ENCODE measurements at places on chromosomes 6 and 20.

DNA sequence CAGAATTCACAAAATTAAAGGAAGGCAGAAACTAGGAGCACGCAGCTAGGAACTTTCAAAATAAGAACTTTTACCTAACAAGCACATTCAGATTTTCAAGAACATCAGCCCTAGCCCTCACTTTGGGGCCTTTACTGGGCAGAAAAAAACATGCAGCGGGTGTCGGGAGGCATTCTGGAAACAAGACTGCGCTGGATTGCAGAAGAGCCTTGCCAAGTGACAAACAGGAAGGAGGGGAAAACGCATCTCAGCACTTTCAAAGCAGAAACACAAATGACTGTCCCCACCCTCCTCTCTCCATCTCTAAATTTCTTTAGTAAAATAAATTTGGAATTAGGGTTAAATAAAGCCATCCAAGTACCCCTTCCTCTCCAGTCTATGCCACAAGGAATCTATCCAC, 74.6 kb upstream of the RREB1 start:
- no peak for DNase-seq

DNA sequence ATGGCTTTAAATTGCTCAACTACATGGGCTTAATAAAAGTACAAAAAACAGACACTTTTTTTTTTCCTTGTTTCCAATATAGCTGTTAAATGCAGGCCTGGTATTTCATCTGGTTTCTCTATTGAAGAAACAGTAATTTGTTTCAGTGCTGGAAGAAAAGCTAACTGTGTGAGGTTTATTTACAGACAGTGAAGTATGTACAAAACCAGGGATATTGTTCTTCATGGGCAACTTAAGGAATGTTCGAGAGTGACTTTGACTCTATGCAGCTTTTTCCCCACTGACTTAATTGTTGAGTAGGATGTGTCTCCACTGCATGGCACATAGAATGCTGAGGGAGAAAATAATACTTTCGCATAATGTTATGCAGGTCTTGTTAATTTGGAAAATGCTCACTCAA, 31.0 kb upstream of the PRL start:
- DNase-seq = no peak

DNA sequence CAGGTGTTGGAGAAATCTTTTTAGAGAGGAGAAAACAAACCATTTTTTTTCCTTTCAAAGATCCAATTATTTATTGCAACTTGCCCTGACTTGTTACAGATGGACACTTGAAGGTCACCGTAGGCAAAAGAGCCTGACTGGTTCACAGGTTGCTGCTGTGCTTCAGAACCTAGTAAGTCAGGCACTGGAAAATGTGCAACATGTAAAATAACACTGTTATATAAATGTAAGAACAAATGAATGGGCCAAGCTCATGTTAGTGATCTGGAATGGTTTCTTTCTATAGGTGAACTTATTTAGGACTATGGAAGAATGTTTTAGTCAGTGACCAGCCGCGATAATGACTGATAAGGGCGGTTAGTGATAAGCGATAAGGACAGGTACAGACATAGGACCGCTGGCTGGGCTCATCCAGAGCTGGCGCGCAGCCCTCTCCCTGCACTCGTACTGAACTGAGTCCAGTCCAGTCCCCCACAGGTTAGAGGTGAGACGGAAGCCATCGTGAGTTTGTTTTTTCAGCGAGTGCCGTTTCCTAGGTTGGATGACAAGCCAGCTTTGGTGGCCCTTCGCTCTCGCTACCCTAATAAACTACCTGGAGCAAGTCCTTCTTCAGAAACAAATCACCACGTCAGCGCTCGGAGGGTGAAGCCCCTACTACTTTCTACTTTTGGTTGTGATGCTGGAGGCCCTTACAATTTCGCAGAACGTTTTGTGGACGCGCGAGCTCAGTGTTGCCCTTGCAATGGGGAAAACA, 94.4 kb upstream of the PRDM1 start:
- DNase-seq = peak; percentile 8

GRCh38 chr6:90940812-90941481, 354.1 kb upstream of the MAP3K7 start:
- DNase-seq = no peak

- DNase-seq = no peak
Observed at GRCh38 chr20:4573564-4574355, 147.9 kb upstream of the PRND start.

DNA sequence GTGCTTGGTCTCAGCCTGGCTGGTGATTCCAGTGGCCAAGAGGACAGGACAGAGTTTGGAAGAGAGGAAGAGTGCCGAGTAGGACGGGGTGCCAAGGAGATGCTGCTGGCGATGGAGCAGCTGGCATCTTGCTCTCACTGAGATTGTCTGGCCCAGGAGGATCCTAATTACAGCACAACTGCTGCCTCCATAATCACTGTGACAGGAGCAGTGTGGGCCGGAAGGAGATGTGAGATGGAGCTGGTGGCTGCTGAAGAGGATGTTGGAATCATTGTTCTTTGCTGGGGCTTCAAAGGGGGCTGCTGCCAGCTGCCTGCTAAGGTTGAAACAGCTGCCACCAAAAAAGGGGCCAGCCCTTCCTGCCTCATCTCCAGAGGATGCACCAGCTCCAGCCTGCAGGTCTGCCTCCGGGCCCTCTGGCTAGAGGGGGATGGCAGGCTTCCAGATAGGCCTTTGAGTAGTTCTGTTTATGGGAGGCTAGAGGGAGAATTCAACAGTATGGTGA, 214.4 kb downstream of the RNF144B start:
- no peak for DNase-seq

GRCh38 chr6:88586371-88587149, 376.9 kb downstream of the RNGTT start:
- no peak for DNase-seq

DNA sequence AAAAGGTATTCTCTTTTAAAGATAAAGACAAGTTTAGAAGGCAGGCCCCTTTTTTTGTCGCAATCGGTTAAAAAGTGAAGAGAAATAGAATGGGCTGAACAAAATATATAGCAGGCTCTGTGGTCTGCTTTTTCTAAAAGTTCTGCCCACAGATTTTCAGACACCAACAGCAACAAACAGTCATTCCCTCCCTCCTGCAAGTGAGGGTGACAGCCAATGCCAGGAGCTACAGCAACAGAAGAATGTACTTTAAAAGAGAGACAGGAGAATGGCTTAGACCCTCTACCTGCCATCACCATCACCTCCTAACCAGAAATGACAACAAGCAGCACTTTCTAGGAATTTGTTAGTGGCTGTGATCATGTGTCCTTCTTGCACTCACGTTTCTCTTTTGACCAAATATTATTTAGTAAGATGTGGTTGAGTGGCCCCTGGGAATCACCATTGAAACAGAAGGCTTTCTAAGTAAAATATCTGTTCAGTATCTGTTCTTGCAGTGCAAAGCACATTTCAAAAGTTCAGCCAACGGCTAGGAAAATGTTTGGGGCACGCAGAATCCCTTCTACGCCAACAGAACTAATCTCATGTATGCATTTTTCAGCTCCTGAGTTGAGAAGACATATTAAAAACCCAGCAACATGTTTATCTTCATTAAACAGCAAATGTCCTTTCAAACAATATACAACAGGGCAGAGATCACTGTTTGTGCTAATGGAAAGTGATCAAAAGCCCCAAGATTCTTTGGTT, 248.5 kb downstream of the ATXN1 start:
- no peak for DNase-seq

- DNase-seq = no peak
Observed at GRCh38 chr6:170043881-170044790, 246.7 kb downstream of the DLL1 start.

DNA sequence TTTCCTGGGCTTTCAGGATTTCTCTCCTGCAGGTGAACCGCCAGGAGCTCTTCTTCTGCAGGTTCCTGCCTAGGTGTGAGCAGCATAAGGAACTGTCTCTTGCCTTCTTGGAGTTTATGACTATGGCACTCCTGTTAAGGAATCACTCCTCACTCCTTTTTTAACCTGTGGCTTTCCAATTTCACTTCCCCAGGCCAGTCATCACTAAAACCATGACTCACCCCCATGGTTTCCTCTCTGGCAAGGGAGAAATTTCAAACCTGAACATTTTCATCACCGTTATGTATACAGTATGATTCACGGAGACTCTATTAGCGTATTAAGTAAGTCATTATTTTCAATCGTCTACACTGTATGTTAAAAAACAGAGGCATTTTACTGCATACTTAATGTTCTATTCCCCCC, 78.2 kb upstream of the ARID1B start:
- DNase-seq = no peak

- DNase-seq = no peak
Observed at GRCh38 chr6:136706430-136706829, 85.8 kb downstream of the MAP3K5 start.

DNA sequence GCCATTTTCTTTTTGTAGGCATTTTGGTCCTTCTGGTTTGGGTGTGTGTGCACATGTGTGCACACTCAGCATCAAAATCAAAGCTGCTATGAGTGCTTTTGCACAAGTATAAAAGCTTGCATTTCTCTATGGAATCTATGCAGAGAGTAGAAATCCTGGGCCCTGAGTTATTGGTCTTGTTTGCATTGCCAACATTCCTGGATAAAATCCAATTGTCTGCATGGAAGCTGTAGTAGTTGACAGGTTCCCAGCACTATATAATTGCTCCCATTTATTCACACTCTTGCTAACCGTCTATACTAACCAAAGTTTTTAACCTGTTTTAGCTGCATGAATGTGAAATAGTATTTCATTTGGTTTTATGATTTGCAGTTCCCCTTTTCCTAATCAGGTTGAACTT, 277.0 kb downstream of the FOXA2 start:
- DNase-seq = no peak

DNA sequence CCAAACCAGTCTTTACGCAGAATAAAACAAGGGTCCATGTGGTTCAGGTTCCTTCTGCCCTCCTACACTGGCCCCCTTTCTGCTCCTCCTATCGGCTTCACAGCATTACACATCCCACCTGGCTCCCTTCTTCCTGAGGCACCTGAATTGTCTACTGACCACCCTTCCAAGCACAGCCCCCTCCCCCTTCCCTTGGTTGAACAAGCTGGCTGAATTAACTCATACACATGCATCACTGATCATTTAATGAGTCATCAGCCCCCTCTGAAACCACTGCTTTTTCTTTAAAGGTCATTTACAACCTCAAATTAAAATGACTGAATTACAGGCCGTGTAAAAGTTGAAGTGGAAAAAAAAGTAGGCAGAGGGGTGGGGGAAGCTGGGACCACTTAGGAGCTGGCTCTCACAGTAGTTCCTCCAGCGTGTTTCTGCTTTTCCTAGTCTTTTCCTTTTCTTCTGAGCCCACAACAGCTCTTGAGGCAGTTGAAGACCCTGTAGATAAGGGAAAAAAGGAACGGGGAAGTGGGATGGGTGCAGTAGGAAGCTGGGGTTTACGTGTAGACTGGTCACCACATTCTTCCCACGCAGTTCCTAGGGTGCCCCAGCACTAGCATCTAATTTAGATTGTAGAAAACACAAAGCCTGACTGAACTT, 67.6 kb downstream of the FYN start:
- DNase-seq = peak; percentile 41

- DNase-seq = peak; percentile 27
Observed at GRCh38 chr20:10179574-10180298, 38.9 kb upstream of the SNAP25 start.

DNA sequence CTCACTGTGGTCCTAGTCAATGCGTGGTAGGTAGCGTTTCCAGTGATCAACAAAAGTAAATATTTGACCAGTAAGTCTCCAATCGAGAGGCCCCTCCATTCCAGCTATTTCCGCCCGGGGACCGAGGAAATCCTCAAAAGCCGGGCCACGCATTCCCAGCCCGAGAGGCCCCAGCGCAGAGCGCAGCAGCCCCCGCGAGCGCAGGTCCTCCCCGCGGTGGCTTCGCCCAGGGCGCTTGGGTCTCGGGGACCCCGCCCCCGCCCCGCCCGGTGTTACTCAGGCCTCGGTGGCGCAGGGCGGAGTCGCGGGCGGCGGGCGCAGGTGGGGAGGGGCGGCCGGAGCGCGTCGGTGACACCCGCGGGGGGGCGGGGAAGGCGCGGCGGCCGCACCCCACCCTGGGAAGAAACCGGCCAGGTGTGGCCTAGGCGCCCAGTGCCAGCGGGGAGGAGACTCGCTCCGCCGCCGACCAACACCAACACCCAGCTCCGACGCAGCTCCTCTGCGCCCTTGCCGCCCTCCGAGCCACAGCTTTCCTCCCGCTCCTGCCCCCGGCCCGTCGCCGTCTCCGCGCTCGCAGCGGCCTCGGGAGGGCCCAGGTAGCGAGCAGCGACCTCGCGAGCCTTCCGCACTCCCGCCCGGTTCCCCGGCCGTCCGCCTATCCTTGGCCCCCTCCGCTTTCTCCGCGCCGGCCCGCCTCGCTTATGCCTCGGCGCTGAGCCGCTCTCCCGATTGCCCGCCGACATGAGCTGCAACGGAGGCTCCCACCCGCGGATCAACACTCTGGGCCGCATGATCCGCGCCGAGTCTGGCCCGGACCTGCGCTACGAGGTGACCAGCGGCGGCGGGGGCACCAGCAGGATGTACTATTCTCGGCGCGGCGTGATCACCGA, at the start of gene DSP:
DSP (plus strand) TSS at position 497 of the 890 bp plus-strand sequence; CDS start at position 742, 245 bp downstream.
- DNase-seq = no peak

GRCh38 chr20:44448753-44449546, 26.7 kb upstream of the TTPAL start:
- peak; percentile 47 for DNase-seq

DNA sequence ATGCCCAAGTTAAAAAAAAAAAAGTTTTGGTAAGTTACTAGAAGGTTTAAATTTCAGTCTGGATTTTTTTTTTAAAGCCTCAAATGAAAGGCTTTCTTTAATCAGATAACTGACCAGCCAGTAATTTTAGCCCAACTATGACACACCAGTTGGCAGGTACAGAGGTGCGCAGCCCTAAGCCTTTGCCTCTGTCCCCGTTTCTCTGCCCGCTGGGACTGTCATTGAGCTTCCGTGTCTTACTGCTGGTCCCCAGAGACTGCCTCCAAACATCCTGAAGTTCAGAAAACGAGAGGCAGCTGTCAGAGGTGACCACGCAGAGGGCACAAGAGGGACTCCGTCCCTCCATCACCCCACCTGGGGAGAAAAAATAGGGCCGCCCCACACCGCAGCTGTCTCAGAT, 118.2 kb downstream of the RPS12 start:
- DNase-seq = no peak

DNA sequence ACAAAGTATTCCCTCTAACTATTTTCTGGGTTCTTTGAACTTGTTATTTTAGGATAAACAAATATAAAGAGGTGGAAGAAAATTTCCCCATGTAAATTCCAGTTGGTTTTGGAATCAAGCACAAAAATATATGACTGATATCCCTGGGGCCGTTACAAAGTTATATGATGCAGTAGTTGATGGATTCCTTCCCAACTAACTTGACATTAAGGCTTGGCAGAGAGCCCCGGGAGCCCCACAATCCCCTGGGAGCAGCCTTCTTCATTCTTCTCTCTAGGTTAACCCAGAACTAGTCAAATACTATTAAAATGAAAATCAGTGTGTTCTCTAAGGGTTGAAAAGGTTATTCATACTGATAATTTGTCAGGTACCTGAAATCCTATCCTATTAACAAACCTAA, 508.9 kb upstream of the SOX4 start:
- DNase-seq = peak; percentile 34

DNA sequence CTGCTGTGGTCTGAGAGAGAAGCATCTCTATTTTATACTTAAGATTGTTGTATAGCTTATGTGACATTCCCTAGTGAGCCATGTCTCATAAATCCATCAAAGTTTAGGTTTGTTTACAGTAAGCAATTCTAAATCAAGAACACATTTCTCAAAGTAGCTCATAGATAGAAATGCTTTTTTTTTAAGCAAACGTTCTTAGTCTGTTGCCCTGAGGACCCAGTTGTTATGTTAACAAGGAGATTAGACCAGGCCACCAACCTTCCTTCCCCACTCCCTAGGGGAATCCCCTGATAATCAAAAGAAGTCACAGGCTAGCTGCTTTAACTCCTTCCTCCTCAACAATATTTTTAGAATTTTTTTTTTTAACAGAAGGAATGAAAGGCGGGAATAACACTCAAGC, 169.0 kb downstream of the FUT9 start:
- no peak for DNase-seq
